ENCODE measurements at places on chromosomes 16 and 17.
A peak's percentile ranks its signal among the peaks of the same experiment; 100 is the strongest.

- DNase-seq = no peak
These were observed 74.0 kb downstream of the N4BP1 start for GRCh38 chr16:48535831-48536613.

DNA sequence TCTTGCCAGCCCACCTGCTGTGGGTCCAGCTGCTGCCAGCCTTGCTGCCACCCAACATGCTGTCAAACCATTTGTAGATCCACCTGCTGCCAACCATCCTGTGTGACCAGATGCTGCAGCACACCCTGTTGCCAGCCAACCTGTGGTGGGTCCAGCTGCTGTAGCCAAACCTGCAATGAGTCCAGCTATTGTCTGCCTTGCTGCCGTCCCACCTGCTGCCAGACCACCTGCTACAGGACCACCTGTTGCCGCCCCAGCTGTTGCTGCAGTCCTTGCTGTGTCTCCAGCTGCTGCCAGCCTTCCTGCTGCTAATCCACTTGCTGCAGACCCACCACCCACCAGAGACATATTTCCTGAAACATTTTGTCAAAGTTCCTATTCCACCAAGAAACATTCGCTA is 641 bp downstream of the KRTAP9-1 start:
- DNase-seq = no peak

- peak; percentile 4 for DNase-seq
These were observed 99.6 kb downstream of the SPACA3 start for GRCh38 chr17:33091271-33091670.

GRCh38 chr17:50476545-50477315 is 1.9 kb upstream of the RSAD1 start:
- no peak for DNase-seq

- no peak for DNase-seq
These were observed 66.3 kb upstream of the MYOCD start for GRCh38 chr17:12599186-12599920.

GRCh38 chr17:28575126-28575795 is 1.4 kb downstream of the ALDOC start:
- no peak for DNase-seq

- no peak for DNase-seq
These were observed 9.3 kb downstream of the C17orf50 start for GRCh38 chr17:35769895-35770486.

DNA sequence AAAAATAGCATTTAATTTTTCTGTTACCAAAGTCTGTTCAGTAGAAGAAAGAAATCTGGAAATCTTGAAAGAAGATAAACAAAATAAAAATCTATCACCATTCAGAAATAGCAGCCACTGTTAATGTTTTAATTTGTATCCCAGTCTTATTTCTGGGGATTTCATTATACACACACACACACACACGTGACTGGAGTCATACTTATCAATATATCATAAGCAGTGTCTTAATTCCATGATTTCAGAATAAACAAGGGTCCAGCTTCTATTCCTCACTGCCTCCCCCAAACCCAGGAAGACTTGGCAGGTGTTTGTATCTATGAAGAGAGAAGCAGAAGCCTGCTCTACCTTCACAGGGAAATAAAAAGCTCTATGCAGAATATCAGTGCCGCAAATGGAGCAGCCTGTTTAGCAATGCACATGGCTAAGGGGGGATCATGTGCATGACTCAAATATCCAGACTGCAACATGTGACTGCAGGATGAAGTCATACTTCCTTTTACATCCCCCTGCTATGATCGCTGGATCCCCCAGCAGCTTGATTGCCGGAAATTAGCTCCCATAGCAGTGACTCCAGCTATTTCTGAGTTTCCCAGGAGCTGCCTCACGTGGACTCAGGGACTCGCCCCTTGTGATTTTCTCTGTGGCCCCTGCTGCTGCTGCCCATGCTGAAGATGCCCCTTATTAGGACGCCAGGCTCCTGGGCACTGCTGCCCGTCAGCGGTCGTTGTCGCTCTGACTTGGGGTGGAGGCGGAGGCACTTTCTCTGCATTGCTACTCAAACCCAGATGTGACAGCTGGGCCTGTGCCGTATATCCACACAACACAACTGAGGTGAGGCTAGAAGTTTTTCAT is 341.0 kb downstream of the CPPED1 start:
- DNase-seq = no peak

- DNase-seq = no peak
These were observed 7.2 kb downstream of the MRPL58 start for GRCh38 chr17:75019710-75020109.

DNA sequence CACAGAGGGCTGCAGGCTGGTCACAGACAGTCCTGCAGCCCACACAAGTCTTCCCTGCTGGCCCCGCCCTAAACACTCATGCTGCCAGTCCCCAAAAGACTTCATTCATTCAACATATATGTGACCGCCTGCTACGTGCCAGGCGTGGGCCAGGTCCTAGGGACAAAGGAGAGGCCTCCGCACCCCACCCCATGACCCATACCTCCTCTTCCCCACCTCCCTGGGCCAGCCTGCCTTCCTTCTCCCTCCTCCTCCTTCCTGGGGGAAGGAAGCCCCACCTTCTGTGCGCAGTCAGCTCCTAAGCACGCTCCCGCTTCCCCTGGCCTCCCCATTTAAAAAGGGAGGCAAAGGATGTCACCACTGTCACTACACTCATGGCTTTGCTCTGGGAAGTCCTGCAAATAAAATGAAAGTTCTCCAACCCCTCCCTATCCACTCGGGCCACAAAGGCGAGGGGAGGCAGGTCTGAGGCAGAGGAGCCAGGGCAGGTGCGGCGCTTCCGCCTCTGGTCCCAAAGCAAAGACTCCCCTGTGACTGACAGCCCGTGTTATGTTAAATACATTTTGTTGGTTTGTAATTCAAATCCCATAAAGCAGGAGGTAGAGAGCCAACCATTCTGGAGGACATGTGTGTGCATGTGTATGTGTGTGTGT is 9.0 kb downstream of the DNAAF8 start:
- no peak for DNase-seq

DNA sequence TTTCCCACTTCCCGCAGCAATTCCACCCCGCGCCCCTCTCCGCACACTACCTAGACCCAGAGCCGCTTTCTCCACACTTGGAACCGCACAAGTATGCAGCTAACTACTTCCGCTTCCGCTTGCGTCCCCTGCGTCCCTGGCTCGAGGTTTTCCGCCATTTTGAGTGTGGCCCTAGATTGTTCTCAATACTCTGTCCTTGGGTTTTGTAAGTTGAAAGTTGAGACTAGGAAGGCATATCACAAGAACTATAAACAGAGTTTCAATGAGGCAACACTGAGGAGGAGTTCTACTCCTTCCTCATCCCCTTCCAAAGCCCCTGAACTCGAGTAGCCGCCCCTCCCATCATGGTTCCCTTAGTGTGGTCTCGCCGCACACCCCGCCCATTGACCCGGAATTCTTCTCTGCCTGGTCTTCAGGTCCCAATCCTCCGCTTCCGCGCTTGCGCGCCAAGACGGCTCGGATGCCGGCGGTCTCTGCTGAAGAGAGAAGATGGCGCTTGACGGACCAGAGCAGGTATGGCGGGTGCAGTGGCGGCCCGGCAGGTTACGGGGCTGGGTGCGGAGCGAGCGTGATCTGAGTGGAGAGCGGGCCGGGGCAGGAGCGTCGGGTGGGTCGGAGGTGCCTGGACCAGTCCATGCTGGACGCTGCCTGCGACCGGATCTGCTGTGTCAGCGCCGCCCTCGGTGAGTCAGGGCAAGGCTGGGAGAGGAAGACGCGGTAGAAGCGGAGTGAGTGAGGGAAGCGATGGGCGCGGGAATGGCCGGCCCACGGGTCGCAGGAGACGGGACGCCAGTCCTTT is at the start of the genes FTSJ3 and PSMC5:
FTSJ3 (minus strand) TSS at position 662 of the 799 bp plus-strand sequence. CDS start 761 bp downstream, outside the sequence.
PSMC5 (plus strand) TSS at position 430 of the 799 bp plus-strand sequence; CDS start at position 490, 60 bp downstream.
- DNase-seq = peak; percentile 95

DNA sequence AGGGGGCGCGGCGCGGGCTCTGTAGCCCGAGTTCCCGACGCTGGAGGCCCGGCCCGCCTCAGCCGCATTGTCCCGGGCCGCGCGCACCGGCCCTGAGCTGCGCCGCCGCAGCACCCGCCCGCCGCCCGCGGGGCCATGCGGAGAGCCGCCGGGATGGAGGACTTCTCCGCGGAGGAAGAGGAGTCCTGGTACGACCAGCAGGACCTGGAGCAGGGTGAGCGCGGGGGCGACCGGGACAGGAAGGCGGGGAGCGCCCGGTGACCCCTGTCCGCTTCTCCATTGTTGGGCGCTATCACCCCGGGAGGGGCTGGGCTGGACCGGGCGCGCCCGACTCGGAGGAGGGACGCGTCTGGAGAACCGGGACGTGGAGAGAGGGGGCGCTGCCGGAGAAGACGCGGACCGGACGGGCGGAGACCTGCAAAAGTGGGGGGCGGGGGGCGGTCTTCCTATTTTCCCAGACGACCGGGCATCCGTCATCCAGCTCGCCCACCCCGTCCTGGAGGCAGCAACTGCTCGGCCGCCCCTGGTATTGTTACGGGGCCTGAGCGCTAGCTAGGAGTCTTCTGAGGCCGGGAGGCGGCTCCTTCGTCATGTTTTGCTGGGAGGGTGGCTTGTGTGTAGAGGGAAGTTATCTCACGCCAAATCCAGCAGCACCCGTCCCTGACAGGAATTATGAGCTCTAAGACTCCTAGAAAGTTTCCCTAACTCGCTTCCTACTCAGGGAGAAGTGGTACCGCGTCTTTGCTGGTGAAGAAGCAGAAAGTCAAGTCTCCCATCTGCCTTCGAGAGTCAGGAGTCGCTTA is 678 bp downstream of the CDR2L start:
- peak; percentile 71 for DNase-seq

GRCh38 chr17:4547118-4547906 is 7.9 kb downstream of the MYBBP1A start:
- no peak for DNase-seq

- no peak for DNase-seq
These were observed 19.8 kb downstream of the ZNF385C start for GRCh38 chr17:42078396-42079043.

DNA sequence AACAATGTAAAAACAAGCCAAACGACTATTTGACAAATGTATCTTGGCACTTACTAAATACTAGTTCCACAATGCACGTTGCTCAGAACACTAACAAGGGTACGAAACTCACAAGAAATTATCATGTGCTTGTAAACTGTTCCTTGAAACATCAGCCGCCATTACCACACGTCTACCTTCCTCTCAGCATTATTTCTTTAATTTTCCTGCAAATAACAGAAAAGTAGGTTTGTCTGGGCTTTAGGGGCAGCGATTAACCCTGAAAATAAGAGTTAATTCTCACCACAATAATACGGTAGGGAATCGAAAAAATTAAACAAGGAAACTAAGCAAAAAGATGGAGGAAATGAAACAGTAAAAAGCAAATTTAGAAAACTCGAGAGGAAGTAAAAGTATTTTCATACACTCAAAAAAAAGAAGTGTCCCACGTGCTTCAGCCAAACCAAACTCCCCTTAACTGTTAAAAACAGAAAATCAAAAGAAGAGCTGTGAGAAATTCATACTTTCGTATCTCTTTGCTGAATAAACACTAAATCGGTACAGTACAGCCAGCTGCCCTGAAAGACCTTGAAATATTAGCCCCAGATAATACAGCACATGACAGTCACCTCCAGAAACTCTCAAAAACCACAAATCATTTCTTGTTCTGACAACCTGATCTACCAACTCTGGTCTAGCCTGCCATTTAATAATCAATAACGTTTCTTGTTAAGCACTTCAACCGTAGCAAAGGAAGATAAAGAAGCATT is 1.2 kb downstream of the ARHGAP17 start:
- no peak for DNase-seq

GRCh38 chr16:50519001-50519400 is 29.2 kb upstream of the NKD1 start:
- no peak for DNase-seq

GRCh38 chr16:50099957-50100648 is 34.3 kb downstream of the HEATR3 start:
- no peak for DNase-seq

- no peak for DNase-seq
These were observed 189.6 kb downstream of the MSI2 start for GRCh38 chr17:57445772-57446472.

- DNase-seq = no peak
These were observed 214.3 kb upstream of the N4BP1 start for GRCh38 chr16:48824271-48824670.

DNA sequence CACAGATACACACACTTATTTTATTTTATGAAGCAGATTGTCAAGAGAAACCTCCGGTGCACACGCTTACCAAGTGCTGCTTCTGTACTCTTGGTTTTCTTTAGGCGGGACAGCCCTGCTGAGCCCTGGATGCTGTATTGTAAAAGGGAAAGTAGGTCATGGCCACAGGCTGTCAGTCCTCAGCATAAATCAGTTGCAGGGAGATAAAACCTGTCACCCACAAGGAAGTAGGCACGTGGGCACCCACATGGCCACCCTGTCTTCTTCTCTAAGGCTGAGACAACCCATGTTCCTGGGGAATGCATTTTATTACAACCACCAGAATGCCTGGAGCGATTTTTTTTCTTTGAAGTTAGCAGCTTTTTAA is 59.3 kb downstream of the ASIC2 start:
- DNase-seq = no peak

- no peak for DNase-seq
These were observed 622 bp upstream of the CCL16 start for GRCh38 chr17:35981908-35982330.

GRCh38 chr17:65433592-65433991 is 127.9 kb downstream of the AXIN2 start:
- no peak for DNase-seq

GRCh38 chr16:13270602-13271001 is 369.2 kb downstream of the SHISA9 start:
- no peak for DNase-seq

GRCh38 chr17:3602499-3602898 is 6.7 kb downstream of the TRPV1 start:
- no peak for DNase-seq

GRCh38 chr16:68264128-68265077 is at the start of gene SLC7A6:
TSS of gene SLC7A6 (plus strand) at chr16:68264526. CDS start at chr16:68274727, 10,201 bp downstream.
- peak; percentile 63 for DNase-seq

GRCh38 chr17:37506678-37507077 is 17.0 kb downstream of the DUSP14 start:
- DNase-seq = no peak

DNA sequence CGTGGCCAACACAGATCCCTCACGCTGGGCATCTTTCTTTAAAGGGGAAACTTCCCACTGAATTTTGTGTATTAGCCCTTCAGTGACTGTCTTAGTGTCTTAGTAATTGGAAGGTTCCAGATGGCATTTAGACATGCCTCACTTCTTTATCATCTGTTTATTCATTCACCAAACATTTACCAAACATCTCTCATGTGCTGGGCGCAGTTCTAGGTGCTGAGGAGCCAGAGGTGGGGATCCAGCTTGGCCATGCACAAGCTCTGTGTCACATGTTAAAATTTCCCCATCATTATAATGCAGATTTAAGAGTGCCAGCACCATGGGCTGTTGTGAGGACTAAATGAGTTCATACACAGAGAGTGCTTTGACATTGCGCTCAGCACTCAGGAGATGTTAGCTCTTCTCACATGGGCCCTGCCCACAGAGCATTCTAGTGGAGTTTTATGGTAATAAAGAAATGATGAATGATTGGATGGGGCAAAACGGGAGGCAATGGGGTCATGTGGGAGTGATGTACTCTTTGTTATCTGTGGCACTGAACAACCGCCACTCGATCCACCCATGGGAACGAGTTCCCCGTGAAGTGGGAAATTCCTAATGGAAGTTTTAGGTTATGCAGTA is 119.7 kb downstream of the SNX29 start:
- no peak for DNase-seq

All from anterior cingulate cortex (tissue), 58 donors.